ENCODE measurements at places on chromosomes 11 and 22.

GRCh38 chr11:16605389-16605893 lies 133.0 kb upstream of the C11orf58 start:
- peak; percentile 44 for DNase-seq

GRCh38 chr22:28151151-28151816 lies 232.2 kb upstream of the PITPNB start:
- no peak for DNase-seq

DNA sequence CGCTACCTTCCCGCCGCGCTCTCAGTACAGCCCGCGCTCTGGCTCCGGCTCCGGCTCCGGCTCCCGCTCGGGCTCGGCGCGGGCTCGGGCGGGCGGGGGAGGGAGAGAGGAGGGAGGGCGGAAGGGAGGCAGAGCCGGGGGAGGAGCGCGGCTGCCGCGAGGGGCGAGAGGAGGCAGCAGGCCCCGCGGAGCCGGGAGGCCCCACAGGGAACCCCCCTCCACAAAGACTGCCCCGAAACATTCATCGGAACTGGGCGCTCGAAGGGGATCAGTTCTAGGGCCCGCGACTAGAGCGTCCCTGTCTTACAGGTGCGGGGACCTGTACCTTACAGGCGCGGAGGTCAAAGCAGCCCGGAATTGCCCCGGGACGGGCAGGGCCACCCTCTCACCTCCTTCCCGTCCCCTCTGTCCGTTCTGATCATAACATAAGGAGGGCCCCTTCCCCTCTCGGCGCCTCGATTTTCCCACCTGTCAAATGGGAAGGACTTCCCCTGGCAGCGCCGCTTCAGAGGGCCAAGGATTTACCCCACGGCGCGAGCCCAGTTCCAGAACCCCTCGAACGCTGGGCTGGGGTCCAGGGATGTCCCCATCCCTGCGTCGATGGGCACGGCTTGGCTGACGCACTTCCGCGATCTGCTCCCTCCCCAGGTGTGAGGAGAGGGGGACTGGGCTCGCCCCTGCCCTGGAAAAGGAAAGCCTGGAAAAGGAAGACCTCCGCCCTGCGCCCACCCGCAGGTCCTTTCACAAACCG lies at the start of gene SHISA8:
Gene SHISA8, minus strand, starts transcription at position 40 of the 751 bp plus-strand sequence. CDS start 407 bp downstream, outside the sequence.
- peak; percentile 9 for DNase-seq

DNA sequence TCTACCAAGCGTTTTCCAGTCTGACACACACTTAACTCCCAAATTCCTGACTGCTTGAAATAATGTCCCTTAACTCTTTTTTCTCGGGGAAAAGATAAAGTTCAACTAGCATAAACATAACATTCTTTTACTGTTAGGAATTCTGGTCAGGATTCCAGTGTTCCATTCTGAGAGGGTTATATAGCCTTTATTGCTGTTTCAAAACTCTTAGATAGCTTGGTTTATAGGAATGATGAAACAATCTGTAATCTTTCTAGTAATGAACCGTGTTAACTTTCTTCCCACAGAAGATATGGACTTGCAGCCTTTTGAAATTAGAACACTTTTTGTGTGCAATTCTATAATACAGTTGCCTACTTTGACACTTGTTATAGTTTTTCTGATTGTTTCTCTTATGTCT lies 8.6 kb downstream of the REXO2 start:
- DNase-seq, result no peak

DNA sequence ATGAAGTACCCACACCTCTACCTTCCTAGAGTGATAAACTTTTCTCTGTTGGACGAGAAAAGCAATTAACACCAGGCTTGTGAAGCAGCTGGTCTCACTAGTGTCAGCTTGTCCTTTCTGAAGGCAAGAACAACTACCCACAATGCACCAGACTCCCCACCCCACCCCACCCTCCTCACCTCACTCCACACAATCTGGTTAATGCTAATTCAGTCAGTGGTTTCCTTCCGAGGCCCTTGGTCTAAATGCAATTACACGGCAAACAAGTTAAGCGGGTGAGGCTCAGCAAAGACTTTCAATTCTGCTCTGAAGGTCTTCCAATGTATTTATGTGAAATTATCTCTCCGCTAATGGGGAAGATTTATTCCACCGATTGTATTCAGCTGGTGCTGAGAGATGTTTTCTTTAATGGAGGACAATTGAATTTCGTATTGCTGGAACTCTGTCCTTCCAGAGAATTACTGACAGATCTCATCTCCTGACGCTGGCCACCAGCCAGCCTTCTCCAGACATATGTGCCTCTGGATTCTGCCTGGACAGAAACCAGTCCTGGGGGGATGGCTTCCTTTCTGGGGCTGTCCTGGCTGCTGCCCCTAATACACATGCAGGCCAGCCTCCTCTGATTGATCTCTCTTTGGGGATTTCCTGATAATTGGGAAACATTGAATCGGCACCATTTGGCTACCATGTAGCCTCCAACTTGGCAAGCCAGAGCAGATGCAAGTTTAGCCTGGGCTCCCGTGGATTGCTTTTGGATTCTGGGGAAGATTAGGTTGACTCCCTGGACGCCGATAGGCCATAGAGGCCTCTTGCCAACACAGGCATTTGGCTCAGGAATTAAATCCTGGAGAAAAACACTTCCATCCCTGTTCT lies 165.8 kb upstream of the NARS2 start:
- DNase-seq, result no peak

GRCh38 chr22:44133901-44134571 lies 46.7 kb upstream of the PARVG start:
- peak; percentile 72 for DNase-seq
